ENCODE measurements at places on chromosomes 6 and 20.

DNA sequence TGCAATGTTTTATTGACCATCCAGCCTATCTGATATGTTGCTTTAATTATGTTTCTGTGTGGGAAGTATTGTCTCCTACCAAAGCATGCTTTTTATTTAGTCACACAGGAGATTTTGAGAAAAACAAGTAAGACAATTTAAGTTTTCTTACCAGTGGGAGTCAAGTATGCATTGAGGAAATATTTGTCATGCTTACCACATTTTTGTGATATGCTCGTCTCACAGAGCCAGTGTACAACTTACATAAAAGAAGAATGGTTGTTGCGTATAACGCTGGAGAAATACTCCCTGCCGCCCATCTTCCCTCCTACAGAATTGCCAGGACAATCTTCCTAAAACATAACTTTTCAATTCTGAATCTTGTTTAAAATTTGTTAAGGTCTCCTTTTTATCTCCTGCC lies 37.1 kb upstream of the FILIP1 start:
- DNase-seq, result no peak

DNA sequence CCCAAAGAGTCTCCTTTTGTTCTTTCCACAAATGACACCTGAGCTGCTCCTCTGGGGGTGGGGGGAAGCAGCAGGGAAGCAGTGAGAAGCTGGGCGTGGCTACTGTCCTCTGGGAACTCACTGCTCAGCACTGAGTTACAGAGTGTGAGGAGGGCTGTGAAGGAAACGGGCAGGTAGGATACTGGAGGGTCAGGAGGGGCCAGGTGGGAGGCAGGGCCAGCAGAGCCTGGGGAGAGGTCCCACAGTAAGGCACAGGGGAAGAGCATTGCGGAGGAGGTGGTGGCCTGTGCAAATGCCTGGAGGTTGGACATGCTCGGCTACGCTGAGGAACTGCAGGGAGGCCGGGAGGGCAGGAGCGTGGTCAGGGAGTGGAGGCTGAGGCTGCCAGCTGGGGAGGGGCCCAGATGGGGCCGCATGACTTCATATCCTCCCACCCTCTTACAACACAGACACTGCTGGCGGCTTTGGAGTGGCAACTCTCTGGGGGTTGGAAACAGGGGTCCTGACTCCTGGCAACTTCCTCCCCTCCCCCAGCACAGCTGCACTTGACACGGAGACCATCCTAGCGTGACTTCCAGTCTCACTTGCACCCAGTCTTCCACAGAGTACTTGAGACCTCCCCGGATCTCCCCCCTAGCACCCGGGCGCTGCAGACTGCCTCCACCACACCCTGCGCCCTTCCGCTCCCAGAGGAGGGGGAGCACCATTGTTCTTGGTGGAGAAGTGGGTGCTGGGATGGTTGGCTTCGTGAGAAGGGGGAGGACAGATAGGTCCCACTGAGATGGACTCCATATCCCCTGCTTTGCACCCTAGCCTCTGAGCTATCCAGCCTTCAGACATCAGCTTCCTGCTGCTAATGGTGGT lies 34.2 kb downstream of the RBM38 start:
- peak; percentile 39 for DNase-seq

DNA sequence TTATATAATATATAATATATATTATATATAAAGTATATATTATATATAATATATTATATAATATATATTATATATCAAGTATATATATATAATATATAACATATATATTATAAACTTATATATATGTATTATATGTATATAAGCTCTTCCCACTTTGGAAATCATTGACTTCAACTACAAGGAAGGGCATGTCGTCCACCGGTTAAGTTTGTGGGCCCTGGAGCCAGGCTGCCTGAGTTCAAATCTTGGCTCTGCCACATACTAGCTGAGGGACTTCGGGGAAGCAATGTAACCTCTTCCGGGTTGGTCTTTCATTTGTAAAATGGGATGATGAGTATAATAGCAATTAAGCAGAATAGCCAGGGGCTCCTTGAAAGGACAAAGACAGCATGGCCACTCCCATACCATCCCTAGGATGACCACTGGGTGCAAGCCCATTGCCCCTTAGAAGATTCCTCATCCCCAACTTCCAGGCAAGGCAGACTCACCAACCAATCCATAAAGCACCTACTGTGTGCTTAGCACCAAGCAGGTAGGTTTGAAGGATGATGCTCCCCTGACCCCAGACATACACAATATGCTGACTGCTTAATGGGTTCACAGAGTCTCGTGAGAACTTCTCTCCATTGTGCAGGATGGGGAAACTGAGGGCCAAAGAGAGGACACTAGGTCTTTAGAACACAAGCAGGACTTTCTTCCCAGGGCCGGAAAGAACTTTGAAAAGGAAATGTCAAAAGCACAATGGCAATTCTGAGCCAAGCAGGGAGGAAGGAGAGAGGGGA lies 163.2 kb downstream of the MRPL14 start:
- DNase-seq, result no peak

GRCh38 chr20:3430376-3431069 lies 23.1 kb upstream of the DNAAF9 start:
- DNase-seq, result peak; percentile 14

DNA sequence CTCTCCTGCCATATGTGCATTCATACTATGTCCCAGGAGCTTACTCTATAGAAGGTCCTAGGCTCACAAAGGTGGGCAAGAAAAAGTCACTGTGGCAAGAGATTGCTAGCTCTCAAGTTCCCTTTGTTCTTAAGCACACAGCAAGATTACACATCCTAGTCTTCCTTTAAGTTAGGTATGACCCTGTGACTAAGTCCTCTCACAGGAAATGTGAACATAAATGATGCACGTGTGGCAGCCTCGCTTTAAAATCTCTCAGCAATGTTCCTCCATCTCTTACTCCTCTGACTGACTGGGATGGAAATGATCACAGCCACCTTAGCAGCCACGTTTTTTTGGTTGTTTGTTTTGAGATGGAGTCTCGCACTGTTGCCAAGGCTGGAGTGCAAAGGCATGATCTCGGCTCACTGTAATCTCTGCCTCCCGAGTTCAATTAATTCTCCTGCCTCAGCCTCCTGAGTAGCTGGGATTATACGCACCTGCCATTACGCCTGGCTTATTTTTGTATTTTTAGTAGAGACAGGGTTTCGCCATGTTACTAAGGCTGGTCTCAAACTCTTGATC lies 35.7 kb upstream of the HAO1 start:
- DNase-seq, result no peak

- no peak for DNase-seq
Observed at GRCh38 chr6:25363427-25363826, 84.3 kb downstream of the CARMIL1 start.

- DNase-seq, result no peak
Observed at GRCh38 chr6:97925504-97925903, 642.5 kb upstream of the MMS22L start.

DNA sequence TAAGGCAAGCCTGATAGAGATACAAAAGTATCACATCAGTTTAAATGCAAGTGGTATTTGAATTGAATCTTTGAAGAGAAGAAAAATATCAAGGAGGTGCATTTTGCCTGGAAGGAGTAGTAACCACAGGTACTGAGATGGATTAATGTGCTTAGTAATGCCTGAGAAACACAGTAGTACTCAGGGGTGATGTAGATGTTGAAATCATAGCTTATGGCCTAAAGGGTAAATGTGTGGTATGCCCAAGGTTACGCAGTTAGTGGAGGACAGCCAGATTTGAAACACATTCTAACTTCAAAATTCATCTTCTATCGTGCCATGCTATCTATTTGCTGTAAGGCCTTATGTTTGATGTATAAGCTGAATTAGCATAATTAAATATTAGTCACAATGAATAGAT lies 55.9 kb downstream of the STXBP5 start:
- DNase-seq, result no peak

GRCh38 chr6:32432050-32432450 lies 7.6 kb upstream of the HLA-DRA start:
- peak; percentile 4 for DNase-seq

DNA sequence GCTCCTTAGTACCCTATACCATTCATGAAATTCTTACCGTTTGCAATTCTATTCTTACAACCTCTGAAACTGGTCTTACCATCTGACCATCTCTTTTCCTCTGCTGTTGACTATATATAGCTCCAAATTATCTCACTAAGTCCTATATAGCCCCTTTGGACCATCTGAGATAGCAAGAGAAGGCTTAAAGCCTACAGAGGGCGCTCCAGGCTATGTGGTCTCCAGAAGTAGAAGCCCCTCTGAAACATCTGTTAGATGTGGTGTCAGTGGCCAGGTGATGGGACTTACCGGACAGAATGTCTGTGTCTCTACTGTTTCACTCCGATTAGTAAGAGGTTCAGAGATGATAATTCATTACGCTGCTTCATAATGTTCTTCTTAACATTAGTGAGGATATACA lies 140.7 kb upstream of the BMP2 start:
- DNase-seq, result no peak

GRCh38 chr6:79656134-79656533 lies 25.0 kb downstream of the SH3BGRL2 start:
- DNase-seq, result no peak

- no peak for DNase-seq
Observed at GRCh38 chr20:57097245-57097915, 169.1 kb downstream of the BMP7 start.

GRCh38 chr6:133033263-133033662 lies 207.9 kb upstream of the EYA4 start:
- no peak for DNase-seq

DNA sequence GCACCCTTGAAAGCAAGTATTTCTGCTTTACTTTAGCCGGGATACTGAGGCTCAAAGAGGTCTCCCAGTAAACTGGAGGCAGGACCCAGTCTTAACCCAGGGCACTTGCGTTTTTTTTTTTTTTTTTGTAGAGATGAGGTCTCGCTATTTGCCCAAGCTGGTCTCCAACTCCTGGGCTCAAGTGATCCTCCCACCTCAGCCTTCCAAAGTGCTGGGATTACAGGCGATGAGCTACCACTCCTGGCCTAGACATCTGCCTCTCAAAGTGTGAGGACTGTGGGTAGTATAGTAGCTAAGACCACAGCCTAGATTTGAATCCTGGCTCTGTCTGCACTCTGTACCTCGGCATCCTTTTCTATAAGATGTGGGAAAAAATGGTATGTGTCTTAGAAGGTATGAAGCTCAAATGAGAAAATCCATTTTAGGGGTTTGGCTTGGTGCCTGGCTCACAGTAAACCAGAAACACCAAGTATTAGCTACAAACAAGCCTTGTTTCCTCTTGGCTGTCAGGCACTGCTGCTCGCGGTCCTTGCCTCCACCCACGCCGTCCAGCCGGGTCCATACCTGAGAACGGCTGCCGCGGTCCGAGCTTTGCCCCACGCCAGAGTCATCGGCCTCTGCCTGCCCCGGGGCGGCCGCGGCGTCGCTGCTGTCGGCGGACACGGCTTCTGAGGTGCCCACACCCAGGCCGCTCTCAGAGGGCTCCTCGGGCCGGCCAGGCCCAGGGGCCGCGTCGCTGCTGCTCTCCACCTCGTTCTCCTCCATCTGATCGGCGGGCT lies 1.2 kb downstream of the ZNF335 start:
- no peak for DNase-seq

- no peak for DNase-seq
Observed at GRCh38 chr20:40993794-40994540, 34.7 kb upstream of the TOP1 start.

GRCh38 chr6:54014440-54014839 lies 96.8 kb upstream of the MLIP start:
- no peak for DNase-seq

DNA sequence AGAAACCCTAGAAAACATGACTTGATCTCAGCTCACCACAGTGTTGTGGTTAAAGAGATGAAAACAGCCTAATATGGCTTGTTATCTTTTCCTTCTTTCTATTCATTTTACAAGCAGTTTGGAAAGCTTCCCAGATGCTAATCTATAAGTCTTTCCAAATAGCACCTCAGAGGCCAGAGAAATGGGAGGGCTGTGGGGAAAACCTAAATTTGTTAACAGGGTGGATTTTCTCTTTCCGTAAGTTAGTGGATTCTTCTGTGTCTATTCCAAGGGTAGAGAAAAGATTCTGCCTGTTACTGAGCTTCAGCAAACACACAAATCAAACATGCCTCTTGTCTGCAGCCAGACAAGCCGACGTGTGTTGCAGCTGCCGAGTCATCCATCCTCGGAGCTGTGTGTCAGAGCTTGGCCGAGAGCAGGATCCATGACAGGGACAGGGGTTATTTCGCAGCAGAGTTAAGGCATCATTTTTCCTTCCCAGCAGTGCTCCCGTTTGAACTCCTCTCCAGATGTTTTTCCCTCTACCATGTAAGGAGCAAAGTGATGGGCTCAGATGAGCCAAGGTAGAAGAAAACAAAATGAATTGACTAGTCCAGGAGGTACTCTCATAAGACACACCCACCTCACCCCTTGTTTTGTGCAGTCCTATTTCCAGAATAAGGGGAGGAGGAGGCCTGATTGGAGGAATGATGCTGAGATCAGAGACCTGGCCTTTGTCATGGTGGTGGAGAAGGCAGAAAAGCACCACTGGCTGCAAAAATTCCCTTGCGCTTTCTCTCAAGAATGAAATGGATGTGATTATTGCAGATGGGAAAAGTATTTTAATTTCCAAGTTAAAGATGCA lies 560.0 kb downstream of the C6orf118 start:
- DNase-seq, result peak; percentile 31

DNA sequence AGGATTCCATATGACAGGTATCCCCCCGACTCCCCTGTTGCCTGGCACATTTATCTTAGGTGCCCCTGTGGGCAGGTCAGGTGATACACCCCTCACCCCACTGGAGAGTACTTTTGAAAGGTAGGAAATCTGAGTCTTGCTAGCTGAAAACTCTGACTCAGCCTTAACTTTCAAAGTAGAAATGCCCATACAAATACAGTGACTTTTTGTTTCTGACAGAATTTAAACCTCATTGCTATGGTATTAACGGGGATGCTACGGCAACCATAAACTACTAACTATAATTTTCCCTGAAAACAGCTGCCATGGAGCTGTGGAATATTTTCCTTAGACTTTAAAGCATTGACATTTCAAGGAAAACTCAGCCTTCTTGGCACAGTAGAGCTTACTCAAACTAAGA lies 536.0 kb downstream of the RFPL4B start:
- no peak for DNase-seq
